ENCODE measurements at places on chromosomes 1 and 21.

- no peak for DNase-seq
These were observed 16.6 kb upstream of the PTP4A2 start for GRCh38 chr1:31954607-31955283.

GRCh38 chr1:211327346-211327921 is 801 bp downstream of the TRAF5 start:
- no peak for DNase-seq

DNA sequence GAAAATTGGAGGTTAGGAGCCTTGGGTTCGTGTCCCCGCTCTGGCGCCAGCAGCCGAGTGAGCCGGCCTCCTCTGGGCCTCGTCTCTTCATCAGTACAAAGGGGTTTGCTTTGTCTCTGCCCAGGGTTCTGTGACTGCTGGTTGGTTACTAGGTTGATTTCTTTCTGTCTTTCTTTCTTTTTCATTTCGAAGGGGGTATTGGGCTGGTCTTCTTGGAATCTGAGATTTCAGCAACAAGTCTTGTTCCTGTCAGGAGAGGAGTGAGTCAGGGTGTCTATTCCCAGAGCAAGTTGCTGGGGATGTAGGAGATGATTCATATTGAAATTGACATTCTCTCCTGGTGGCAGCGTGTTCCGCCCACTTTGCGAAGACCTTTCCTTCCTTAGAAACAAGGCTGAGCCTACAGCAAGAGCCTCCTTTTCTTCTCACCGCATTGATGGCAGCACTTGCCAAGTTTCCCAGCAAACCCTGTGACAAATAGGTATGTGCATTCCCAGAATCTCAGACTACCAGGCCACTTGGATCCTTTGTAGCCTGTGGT is 79.2 kb downstream of the MAN1C1 start:
- no peak for DNase-seq

- no peak for DNase-seq
These were observed 220.7 kb downstream of the TOMM20 start for GRCh38 chr1:234907940-234908405.

DNA sequence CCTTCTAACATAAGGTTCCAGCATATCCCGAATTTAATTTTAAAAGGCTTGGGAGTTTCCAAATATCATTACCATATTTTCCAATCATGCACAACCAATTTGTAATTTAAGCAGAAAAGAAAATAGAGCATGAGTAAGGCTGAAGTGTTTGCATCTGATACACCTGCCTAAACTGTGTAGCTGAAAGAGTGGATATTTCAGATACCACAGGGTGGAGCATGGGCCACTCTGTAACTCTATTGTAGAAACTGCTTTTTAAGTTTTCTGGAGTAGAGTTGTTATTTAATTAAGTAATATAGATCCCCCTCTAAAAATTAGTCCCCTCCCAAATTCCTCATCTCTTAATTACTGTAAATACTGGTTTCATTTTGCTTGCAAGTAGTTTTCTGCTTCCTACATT is 199.8 kb downstream of the USP25 start:
- no peak for DNase-seq

- no peak for DNase-seq
These were observed 2.6 kb downstream of the CTNNBIP1 start for GRCh38 chr1:9907441-9907840.

DNA sequence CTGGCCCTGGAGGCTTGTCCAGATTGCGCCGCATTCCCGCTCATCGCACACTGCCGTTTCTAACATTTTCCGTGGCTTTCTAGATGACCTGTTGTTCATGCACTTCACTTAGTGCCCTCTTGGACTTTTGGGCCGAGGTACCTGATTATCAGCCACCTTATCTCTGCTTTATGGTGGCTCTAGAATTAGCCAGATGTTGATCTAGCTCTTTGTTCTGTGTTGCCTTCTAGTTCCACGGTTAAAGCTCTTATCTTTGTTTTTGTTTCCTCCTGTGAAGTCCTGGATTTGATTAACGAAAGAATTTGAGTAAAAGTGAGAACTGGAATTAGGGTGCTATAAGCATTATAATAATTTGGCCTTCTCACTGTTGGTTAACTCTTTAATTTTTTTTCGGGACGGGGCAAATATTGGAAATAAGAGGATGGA is 945 bp downstream of the RNPEP start:
- DNase-seq: no peak

GRCh38 chr1:98327220-98327861 is 334.2 kb upstream of the SNX7 start:
- no peak for DNase-seq

DNA sequence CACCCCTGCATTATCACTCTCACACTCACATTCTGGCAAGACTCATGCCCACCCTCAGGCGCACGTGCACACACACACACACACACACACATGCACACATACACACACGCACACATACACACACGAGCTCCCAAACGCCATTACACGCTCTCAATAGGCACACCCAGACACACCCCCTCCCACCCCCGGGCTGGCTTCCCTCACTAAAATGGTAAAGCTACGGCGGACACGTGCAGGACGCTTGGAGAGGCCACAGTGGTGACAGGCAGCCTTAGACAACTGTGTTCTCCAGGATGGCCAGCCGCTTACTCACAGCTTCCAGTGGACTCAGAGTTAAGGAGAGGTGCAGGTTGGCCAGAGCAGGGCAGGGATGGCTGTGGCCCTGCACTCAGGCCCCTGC is 10.1 kb downstream of the MATN1 start:
- no peak for DNase-seq

DNA sequence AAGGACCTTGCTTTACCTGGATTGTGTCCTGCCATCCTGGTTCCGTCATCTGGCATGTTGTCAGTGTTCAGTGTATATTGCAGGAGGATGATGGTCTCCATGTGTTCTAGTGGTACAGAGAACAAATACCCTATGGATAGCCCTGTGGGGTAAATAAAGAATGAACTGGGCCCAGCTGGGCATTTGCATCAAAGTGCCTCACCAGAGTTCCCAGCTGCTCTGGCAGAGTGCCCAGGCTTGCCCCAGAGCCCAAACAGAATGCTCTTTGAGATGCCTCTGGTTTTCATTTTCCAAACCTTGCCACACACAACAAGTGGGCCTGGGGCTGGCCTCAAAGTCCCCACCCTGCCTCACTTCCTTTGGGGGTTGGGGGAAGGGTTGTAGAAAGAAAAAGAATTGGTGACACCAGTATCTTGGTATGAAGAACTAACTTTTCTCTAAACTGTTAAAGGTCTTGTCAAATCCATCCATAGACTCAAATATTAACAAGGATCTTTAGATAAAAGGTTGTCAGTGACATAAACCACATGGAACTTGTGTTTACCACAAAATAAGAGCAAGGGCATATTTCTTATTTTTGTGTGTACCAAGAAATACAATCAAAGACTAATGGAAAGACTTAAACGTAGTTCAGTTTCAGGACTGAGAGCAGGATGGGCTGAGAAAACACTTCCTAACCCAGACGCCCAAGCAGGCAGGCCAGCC is 82.2 kb downstream of the LMO4 start:
- no peak for DNase-seq

DNA sequence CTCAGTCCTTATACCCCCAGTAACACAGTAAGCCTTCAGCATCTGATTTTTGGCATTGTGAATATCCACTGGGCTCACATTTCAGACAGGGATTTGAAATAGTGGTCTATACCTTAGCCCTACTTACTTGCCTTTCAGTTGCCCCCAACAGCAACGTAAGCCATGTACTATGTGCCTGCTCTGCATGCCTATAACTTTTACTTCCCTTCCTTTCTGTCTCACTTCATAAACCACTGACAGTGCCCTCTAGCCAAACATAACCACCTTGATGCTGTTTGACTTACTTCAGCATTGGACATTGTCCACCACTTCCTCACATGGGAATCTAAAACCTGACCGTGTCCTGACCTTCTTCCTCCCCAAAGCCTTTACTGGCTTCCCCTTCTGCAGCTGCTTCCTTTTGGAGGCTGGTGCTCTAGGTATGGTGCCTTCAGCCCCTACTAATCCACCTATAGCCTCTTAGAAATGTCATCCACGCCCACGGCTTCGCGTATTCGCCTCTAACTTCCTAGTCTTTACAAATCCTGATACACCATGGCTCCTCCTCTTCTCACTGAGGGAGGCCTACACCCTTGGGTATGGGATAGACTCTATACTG is 3.6 kb upstream of the ZNF672 start:
- DNase-seq: no peak

GRCh38 chr1:32953495-32953894 is 11.1 kb downstream of the RNF19B start:
- DNase-seq: no peak

- DNase-seq: peak; percentile 78
These were observed 16.9 kb downstream of the DYRK3 start for GRCh38 chr1:206651958-206652890.

DNA sequence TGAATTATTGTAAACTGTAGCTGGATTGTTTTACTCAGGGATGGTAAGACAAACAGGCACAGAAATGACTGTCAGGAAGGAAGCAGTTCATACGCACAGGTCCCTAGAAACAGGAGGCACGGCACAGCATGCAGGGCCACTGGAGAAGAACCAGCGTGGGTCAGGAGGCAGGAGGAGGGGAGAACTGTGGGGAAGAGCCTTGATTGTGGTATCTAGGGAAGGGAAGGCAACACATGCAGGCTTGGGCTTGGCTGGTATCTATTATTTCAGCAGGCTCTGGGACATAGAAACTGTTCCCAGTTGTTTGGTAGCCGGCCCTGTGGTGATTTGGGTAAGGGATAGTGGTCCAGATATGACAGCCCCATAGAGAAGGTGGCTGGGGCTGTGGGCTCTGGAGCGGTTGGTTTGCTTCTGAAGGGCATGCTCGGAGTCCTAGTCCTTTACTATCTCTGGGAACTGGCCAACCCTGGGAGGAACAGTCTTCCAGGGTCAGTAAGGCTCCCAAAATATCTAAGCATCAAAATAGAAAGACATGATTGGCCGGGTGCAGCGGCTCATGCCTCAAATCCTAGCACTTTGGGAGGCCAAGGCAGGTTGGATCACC is 43.1 kb upstream of the CCSAP start:
- no peak for DNase-seq

- DNase-seq: no peak
These were observed 9.9 kb upstream of the MAPKAPK2 start for GRCh38 chr1:206674745-206675175.

- no peak for DNase-seq
These were observed 94.7 kb downstream of the PLA2G4A start for GRCh38 chr1:186923486-186923885.

GRCh38 chr1:15762546-15762945 is 4.0 kb downstream of the FBLIM1 start:
- DNase-seq: no peak

DNA sequence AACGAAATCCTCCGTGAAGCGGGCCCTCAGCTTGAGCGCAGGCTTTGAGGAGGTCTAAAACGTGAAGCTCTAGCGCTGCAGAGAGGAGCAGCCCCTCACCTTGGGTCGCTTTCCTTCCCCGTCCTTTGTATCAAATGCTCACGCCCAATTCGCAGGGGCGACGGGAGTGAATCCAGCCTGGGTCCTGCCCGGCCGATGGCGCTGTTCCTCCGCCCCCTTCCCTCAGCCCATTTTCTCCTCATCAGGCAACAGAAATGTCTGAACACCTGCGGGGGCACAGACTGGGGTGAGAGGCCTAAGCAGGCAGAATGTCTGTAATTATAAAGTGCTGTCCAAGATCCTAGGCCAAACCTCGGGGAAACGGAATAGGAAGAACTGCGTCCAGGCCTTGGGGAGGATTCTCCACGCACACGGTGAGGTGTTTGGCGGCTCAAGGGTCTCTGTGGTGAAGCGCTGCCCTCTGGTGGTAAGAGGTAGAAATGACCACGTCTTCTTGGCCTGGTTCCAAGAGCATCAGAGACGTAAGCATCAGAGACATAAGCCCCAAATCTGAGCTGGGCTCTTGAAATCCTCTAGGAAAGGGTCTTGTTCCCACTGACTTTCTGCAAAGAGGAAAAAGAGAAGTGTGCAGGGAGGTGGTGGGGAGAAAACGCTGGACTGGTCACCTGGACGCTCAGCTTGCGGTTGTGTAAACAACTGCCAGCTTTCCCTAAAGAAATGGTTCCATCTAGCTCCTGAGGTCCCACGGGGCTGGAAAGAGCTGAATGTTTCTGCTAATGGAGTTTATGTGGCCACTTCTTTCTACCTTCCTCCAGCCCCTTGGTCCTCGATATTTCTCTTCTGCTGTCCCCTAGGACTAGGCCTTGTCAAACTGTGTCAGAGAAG is 92.1 kb upstream of the CD53 start:
- DNase-seq: peak; percentile 81

GRCh38 chr1:90707363-90707710 is 9.8 kb downstream of the BARHL2 start:
- no peak for DNase-seq

DNA sequence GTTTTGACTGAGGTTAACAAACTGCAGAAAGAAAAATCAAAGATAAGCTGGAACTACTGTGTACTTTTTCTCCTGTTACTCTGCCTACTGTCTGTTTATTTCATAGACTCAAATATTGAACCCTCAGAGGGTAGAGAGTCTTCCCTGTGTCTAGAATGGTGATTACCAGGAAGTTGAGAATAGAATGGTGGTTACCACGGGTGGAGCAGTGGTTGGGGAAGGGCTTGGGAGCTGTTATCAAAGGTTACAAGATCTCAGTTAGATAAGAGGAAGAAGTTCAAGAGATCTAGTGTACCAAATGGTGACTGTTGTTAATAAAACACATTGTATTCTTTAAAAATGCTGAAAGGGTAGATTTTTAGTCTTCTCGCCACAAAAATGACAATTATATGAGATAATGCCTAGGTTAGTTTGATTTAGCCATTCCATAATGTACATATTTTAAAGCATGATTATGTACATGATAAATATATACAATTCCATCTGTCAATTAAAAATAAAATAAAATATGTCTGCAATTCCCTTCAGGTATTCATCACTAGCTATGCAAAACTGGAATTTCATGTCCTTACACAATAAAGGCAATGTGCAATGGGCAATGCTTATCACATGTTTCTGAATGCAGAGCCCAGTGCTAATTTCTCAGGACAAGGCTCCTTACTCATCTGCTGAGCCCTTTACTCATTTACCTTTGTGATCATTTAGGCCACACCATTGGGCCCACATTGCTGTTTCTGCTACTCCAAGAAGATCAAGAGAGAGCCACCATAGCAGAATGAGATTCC is 474.3 kb upstream of the CAMK1G start:
- DNase-seq: no peak
